Head of caudate nucleus (tissue), 42 donors: ENCODE measurements at places on chromosomes 1 and 21.

DNA sequence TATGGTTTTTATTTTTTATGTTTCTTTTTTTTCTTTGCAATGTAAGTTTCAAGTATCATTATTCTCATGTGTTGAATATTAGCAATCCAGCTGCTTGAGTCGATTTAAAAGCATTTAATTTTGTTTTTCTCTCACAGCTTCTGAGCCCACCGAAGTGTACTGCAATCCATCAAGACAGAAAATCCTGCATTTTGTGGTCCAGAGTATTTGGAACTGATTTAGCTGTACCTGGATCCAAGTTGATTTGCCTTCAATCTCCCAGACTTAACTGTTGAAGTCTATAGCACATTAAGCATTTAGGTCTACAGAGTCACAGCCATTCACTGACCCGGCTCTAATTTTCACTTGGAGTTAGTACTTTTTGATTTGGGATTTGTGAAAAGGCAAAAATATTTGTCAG lies 622.9 kb upstream of the ADAMTS5 start:
- DNase-seq, result no peak

- DNase-seq, result no peak
Observed at GRCh38 chr1:10868599-10868965, 72.1 kb upstream of the CASZ1 start.

DNA sequence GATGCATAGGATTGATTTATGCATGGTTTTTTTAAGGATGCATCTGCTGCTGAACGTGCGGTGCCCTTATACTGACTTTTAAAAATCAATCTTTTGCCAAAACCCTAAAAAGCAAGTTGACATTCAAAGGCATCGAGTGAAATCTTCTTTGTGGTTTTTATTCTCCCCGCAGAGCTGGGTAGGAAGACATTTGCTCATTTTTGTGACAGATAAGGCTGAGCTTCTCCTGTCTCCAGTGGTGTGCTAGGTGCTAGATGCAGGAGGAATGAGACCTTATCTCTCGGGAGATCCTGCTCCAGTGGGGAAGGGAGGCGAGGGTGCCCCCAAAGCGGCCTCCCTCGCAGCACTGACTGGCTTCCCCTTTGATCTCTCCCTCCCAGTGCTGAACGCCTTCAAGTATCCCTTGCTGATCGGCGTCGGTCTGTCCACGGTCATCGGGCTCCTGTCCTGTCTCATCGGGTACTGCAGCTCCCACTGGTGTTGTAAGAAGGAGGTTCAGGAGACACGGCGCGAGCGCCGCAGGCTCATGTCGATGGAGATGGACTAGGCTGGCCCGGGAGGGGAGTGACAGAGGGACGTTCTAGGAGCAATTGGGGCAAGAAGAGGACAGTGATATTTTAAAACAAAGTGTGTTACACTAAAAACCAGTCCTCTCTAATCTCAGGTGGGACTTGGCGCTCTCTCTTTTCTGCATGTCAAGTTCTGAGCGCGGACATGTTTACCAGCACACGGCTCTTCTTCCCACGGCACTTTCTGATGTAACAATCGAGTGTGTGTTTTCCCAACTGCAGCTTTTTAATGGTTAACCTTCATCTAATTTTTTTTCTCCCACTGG lies 14.9 kb upstream of the CD101 start:
- no peak for DNase-seq

GRCh38 chr1:31482482-31483011 lies 69.5 kb downstream of the SERINC2 start:
- DNase-seq, result no peak

GRCh38 chr1:2413495-2414296 lies 1.3 kb upstream of the PEX10 start:
- no peak for DNase-seq

DNA sequence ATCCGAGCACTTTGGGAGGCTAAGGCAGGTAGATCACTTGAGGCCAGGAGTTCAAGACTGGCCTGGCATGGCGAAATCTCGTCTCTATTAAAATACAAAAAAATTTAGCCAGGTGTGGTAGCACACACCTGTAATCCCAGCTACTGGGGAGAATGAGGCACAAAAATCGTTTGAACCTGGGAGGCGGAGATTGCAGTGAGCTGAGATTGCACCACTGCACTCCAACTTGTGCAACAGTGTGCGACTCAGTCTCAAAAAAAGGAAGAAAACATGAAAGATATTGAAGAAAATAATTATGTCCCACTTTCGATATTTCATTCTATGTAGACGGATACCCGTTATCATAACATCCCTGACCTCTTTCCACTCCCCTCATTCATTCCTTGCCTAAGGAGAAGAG lies 19.2 kb downstream of the TUT4 start:
- DNase-seq, result no peak

GRCh38 chr1:53585129-53585528 lies 125.9 kb downstream of the DMRTB1 start:
- no peak for DNase-seq

GRCh38 chr1:109569323-109569722 lies 20.9 kb downstream of the GNAI3 start:
- no peak for DNase-seq

DNA sequence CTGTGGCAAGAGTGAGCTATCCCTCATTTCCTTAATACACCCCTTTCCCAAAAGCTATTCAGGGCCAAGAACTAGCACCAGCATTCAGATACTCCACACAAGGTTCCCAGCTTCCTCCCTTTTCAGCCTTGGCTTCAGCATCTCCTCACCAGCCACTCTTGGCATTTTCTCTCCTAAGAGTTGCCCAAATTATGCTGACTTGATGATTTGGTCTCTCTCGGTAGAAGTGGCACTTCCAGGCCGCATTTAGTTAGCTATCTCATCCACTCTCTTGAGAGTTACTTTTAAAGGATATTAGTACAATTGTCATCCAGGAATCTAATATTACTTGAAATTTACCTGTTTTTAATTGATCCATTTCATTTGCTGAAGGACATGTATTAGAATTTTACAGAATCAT lies 199.0 kb upstream of the DMRTA2 start:
- no peak for DNase-seq

DNA sequence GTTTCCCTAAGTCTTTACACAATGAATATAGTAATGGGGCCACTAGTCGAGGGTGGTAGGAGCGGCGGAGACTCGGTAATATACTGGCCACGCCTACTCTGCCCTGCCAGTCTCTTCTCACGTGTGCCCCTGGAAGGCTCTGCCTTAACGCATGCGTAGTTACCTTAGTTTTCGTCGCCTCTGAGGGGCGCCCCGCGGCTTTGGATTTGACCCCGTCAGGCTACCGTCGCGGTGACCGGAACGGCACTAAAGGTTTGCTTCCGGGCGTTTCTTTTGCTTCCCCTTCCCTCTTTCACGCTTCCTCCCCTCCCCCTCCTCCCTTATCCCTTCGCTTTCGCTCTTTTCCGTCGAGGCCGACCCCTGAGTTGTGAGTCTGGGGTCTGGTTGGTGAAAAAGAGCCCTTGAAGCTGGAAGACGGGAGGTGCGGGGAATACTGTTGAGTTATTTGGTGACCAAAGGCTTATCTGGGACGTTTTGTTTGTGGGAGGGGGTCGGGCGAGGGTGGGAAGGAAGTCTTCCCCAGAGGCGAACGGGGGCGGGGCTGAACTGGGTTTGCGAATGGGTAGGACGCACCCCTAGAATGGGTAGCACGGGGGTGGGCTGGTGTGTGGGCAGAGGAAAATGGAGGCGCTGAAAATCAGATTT lies at the start of gene SETDB1:
SETDB1 (plus strand) TSS at position 267 of the 645 bp plus-strand sequence. CDS start 1,352 bp downstream, outside the sequence.
- DNase-seq, result peak; percentile 95
